ENCODE measurements at places on chromosomes 13 and 19.
A peak's percentile ranks its signal among the peaks of the same experiment; 100 is the strongest.

DNA sequence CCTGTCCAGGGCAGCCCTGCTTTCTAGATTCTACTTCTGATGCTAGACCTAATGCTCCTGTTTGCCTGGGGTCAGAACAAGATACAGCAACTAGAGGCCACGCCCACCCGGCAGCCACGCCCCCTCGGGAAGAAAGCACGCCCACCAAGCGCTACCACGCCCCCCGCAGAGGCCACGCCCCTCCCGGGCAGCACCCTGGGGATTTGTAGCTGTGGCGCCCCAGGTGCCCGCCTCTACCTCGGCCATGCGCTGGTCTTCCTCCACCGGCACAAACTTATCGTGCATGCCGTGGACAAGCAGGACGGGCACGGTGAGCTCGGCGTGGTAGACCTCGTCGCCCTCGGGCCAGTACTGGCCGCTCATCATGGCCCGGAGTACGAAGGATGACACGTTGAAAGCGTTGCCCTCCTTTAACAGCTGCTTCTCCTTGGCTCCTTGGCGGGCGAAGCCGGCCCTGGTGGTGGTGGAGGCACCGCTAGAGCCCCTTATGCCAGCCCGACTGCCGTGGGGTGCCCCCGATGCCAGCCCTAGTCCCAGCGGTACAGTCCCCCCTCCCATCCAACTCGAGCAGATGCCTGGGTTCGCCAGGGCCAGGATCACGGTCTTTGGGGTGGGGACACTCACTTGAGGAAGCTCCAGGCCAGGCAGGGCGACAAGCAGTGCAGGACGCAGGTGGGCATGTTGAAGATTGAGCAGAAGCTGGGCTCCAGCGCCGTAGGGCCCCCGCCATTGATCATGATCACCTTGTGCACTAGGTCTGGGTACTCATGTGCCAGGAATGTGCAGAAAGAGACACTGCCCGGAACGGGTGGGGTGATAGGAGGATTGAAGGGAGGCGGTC lies 9.0 kb downstream of the ABHD8 start:
- peak; percentile 61 for DNase-seq

DNA sequence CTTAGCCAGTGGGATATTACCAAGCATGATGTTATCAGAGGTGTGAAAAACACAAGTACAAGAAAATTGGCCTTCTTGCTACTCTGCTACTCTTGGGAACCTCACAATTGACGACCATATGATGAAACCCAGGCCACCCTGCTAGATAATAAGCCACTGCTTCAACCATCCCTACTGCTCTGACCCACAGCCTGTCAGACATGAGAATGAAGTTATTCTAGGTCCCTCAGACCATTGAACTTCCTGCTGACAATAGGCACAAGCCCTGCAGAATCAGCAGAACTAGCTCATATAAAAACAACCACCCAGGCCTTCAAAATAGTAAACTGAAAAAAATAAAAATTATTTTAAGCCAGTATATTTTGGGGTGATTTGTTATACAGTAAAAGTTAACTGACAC lies 559.9 kb downstream of the KCTD12 start:
- no peak for DNase-seq

- no peak for DNase-seq
Measured at GRCh38 chr13:33793726-33794125, 24.2 kb upstream of the RFC3 start.

DNA sequence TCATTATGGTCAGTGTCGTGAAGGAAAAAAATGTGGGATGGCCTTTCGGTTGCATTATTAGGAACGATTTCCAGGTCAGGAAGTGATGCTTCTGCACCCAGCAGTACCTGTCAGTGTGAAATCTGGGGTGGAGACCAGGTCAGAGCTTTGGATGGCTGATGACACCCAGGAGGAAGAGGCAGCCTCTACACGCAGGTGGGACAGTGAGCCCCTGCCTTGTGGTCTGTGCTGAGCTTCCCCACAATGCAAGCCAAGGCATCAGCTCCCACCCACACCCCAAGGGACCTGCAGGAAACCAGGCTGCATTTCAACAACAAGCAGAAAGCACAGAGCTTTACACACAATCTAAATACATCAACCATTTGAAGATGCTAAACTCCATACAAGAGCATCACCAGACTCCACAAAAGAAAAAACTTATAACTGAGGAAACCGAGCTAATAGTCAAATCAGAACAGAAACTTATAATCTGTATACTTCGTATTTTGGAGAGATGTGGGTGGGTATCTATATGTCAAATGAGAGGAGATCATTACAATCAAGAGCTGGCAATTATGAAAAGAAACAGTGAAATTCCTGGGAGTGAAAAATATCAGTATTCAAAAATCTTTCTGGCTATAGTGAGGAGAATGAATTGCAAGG lies 130.1 kb downstream of the ZDHHC20 start:
- no peak for DNase-seq

DNA sequence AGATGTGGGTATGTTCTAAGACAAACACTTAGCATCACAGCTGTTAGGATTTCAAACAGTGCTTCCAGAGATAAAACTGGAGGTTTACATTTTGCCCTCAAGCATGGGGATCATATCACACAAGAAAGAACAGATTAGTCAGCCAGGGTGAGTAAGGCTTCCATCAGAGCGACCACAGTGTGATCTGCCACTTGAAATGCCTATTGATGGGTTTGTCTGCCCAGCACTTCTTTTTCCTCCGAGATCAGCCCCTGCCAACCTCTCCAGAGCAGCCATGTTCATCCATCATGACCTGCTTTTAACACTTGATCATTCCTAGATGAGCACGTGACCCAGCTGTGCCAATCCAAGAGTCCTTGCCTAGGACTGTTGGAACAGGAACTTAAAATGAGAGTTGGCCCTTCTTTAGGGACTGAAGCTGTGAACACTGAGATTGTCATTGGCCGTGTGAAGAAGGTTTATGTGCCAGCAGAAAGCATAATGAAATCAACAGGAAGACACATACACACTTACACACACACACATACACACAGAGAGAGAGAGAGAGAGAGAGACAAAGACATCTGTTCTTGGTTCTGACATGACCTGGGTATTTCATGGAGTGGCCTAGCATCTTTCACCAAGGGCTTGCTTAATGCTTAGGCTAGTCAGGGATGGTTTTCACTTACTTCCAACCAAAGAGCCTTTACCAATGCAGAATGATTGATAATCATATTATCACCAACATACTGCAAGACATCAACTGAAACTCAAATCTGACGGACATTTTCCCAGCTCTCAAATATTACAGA lies 5.2 kb upstream of the CEBPG start:
- DNase-seq: no peak

DNA sequence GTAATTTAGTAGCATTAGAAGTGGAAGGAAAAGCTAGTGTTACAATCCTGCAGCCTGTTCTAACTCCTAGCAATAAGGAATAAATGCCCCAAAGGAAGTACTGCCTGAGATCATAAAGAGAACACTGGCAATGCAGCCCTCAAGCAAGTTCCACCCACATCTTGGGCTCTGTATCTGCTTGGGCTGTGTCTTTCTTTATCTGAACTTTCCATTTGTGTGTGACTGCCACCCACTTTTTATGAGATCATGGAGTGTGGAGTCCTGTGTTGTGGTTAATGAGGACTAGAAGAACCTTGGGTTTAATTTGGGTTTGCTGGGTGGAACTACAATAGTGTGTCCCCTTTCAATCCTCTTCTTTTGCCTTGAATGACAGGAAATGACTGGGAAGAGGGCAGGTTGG lies 38.2 kb downstream of the RFXAP start:
- no peak for DNase-seq

GRCh38 chr13:46385946-46386345 lies 1.1 kb downstream of the RUBCNL start:
- DNase-seq: no peak

- no peak for DNase-seq
Measured at GRCh38 chr13:41827507-41828213, 133.2 kb downstream of the VWA8 start.

DNA sequence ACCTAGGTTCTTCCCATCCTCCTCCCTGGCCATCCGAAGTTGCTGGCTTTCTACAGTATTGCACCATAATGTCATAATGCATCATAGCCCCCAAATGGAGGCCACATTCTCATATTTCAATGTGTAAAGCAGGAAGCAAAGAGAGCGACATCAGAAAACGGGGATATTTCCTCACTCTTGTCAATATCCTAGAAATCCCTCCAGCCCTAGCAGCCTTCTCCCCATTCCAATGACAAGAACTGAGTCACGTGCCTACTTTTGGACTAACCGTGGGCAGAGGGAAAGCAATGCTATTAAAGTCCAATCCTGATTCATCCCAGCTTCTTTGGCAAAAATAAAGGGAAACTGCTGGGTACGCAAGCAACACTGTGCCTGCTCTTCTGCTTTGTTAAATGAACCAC lies 4.3 kb upstream of the RAP2A start:
- DNase-seq: no peak

- DNase-seq: peak; percentile 94
Measured at GRCh38 chr19:49866933-49867782, at the start of gene PNKP. PNKP (minus strand) TSS chr19:49867576; CDS start chr19:49867204, 372 bp downstream.

DNA sequence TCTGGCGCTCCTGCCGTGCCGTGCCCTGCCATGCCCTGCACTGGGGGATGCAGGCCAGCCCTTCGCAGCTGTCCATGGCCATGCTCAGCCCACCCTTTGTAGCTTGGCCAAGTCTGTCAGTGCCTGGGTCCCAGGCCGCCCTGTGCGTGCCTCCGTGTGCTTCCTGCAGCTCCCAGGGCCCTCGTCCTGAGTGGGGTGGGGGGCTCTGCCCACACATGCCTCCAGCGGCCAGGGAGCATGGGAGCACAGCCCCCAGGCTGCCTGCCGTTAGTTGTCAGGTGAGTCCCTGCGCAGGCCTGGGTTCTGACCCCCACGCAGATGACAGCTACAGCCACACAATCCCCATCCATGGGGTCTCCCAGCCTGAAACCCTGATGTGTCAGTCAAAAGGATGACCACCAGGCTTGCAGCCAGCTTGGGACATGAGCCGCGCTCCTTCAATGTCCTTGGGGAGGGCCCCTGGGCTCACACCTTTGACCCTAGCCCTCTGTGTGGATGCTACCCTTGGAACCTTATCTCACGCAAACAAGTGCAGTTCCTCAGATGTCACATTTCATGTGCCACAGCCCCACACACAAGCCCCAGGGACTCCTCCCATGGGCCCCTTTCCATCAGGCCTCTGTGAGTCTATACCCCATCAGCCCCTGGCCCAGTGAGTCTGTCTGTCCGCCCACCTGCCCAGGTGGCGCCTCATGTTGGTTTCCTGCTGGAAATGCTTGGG lies 24.5 kb downstream of the TMED1 start:
- DNase-seq: no peak

GRCh38 chr13:48233046-48233888 lies at the start of gene ITM2B:
ITM2B (plus strand) TSS chr13:48233206; CDS start chr13:48233361, 155 bp downstream.
- peak; percentile 63 for DNase-seq

GRCh38 chr19:29609636-29610035 lies 3.6 kb downstream of the POP4 start:
- DNase-seq: no peak

- no peak for DNase-seq
Measured at GRCh38 chr13:75762955-75763354, 126.8 kb downstream of the LMO7 start.
